ENCODE measurements at places on chromosomes 5 and 9. TPM values are rescaled to one million over a fixed set of nuclear protein-coding genes. Genes with fewer than 3 reads are reported as not detected.

GRCh38 chr5:10246761-10247160, 2.9 kb downstream of the ATPSCKMT start:
- ATAC-seq = peak; percentile 15

GRCh38 chr9:79107911-79108676, 463.7 kb upstream of the TLE4 start:
- ATAC-seq = no peak

- ATAC-seq = no peak
Measured at GRCh38 chr9:95181226-95181818, 136.2 kb downstream of the FANCC start.

Gene LCN15
- total RNA-seq = not detected

- ATAC-seq = no peak
Measured at GRCh38 chr5:77461287-77461686, 30.8 kb downstream of the WDR41 start.

Gene GPRIN1
- 1.9 TPM for total RNA-seq

Gene NDST1
- total RNA-seq = 112 TPM

DNA sequence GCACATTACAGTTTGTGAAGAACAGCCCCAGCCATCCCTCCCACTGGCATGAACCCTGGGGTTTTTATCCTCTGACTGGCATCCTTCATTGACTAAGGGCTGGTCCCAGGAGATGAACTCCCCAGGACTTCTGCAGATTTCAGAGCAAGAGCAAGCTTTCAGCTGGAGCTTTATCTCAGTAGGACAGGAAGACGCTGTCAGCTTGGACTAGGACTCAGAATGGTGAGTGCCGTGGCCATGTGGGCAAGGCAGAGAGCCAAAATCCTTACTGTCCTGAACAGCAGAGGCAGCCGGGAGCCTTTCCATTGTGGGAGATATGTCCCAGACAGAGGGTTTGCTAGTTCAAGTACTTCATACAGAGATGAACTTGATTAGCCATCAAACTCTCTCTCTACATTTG, 3.2 kb upstream of the ACOT12 start:
- no peak for ATAC-seq

Gene FGF18
- 0.08 TPM for total RNA-seq
